ENCODE measurements at places on chromosomes 6 and 20. TPM values are rescaled to one million over a fixed set of nuclear protein-coding genes. Genes with fewer than 3 reads are reported as not detected.

GRCh38 chr6:166691746-166692145, 64.7 kb upstream of the RPS6KA2 start:
- no peak for DNase-seq

GRCh38 chr6:17218023-17218748, 63.0 kb upstream of the RBM24 start:
- no peak for DNase-seq

DNA sequence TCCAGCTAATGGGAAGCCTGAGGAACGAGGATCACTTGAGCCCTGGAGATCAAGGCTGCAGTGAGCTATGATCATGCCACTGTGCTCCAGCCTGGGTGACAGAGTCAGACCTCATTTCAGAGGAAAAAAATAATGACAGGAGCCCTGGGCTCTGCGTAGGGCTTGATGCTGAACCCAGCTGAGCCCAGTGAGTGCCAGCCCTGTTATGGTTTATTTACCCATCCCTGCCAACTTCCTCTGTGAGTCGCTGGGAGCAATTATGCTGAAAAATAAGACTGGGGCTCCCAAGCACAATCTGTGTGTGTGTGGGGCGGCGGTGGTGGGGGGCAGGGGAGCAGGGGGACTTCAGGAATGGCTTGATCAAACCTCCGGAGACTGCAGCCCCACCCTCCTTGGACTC, 75.9 kb upstream of the PMEPA1 start:
- no peak for DNase-seq

- no peak for DNase-seq
Measured at GRCh38 chr20:19887556-19888268, 129.4 kb upstream of the NAA20 start.

DNA sequence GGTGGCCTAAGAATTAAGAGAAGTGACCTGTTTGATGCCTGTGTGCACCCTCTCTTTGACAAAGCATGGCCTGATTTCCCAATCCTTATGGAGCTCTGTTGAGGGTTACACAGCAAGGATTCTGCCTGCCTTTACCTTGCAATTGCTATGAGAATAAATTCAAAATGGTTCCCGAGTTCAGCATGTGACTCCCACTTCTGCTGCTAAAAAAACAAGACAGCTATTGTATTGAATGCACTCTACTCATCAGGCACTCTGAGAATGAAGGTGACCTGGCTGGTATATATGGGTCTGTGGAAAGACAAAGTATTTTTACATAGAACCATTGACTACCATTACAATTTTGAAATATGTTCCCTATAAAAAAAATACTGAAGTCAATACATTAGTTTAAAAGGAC, 190.3 kb downstream of the ATXN1 start:
- no peak for DNase-seq

DNA sequence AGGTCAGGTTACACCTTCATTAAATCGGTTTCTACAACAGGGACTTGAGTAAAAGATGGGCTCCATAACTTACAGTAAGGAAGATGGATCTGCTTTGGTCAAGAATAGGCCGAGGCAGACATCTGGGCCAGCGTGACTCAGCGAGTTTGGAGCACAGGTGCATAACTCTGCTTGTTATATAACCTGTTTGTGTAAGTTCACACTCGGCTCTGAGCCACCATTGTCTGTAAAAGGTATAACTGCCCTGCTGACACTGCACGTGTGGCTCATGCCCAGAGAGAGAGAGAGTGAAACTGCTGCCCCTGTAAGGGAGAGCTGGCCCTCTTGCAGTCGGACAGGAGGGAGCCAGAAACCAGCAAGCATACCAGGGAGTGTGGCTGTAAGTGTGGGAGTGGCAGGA, 737.9 kb upstream of the SLC35B3 start:
- no peak for DNase-seq

GRCh38 chr20:1252416-1252815, 13.7 kb upstream of the SNPH start:
- no peak for DNase-seq

DNA sequence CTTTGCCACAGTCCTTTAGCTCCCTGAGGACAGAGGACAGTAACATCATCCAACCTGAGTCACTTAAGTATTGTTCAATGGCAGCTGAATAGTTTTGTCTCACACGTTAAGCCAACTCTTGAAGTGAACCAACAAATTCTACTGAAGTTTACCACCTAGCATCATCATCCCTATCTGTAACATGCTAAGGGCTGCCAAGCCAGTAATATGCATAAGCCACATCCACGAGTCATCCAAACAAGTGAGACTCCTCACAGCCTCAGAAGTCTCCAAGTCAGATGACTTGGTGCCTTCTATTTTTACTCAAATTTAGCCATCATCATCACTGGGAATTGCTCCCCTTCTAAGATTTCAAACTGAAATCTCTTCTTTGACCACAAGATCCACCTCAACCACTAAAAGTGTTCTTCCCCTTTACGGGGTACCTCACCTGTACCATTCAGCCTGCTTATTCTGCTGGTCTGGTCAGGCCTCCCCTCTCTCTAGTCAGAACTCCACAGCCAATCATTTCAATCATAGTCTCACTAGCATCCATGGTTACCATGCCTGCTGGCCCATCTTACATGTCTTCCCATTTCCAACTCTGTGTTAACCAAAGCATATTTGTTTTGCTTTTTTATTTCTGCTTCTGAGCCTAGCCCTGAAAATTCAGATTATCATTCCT, 73.7 kb downstream of the DTNBP1 start:
- no peak for DNase-seq

- DNase-seq: peak; percentile 71
Measured at GRCh38 chr6:15536198-15536955, 126.5 kb downstream of the DTNBP1 start.

GRCh38 chr6:96520171-96521115, 1.2 kb upstream of the UFL1 start:
- DNase-seq: no peak

DNA sequence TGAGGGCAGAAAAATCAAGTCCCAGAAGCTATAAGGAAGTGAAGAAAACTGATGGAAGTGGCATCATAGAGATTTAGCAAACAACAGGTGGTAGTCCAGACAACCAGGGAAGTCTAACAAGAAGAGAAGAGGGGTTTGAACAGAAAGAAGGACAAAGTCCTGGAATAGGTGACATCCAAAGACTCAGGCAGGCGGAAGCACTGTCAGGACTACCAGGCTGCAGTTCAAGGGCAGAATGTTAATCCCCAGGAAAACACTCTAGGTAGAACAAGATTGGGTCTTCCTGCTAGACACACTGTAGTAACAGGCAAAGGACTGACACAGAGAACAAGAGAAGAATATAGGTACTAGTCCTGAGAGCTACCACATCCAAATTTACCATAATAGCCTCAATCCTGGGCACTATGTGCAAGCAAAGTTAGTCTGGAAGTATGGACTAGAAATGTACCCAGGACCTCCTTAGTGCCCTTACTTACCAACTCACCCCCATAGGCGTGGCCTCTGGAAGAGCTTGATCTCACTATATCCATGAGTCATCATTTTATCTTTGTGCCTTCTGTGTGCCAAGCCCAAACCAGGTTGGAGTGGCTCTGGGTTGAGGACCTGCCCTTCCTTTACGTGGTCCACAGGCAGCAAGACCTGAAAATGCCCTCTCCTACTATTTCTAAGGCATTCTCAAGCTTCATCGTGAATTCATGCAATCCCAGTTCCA, 2.2 kb upstream of the EPB41L2 start:
- no peak for DNase-seq

DNA sequence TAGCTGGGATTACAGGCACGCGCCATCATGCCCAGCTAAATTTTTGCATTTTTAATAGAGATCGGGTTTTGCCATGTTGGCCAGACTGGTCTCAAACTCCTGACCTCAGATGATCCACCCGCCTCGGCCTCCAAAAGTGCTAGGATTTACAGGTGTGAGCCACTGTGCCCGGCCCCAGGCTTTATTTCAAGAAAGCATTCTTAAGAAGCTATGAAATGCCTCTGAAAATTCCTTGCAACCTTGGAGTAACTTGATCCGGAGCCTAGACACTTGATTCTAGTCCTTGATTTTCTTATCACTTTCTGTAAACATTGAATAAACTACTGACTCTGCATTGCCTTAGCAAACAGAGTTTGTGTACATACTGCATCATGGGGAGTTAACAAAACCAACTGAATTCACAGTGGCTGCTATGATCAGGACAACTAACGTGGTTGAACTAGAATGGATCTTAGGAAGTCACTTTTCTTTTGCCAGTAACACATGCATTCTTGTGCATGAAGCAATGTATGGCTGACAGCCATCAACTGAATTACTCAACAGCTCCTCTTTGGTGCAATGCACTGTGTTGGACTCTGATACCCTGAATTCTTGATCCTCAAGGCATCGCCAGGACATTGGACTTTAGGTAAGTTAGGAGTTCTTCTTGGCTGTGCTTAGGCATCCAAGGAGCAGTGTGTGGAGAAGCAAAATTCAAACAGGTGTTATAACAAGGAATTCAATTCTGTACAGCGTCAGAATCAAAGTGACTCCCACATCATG, 102.8 kb upstream of the TMEM170B start:
- no peak for DNase-seq

DNA sequence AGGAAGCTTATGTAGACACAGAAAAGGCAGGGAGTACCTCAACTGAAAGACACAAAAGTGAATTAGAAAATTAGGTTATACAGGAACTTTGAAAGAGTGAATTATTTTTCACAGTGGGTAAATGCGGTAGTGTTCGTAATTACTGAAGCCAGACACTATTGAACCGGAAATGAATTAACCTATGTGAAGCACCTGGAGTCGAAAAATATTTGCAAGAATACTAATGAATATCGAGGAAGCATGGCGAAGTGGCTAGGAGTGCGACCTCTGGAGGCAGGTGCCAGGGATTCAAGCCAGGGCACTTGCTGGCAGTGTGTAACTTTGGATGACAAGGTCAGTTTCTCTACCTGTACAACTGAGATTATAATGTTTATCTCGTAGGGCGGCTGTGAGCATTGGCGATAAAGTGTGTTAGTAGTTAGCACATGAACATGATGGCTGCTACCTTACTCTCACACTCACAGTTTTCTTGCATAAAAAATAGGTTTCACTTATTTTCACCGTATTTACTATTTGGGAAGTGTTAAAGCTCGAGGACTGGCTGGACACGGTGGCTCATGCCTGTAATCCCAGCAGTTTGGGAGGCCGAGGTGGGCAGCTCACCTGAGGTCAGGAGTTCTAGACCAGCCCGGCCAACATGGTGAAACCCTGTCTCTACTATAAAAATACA, 567 bp upstream of the SLC18B1 start:
- DNase-seq: no peak

DNA sequence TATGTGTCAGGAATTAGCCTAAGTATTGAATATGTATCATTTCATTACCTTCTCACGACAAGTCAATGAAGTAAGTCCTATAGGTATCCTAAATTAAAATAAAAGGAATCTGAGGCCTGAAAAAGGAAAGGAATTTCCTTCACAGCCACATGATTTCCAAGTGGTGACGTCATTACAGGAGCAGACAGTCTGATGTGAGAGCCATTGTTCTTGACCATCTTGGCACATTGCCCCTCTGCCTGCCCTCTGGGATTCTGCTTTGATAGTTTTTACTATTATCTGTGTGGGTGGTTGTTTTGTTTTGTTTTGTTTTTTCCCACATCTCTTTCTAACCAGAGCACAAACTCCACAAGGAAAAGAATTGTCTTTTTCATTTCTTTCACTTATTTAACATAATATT, 219.8 kb upstream of the UFL1 start:
- no peak for DNase-seq

- no peak for DNase-seq
Measured at GRCh38 chr20:45322952-45323383, 14.9 kb upstream of the MATN4 start.

Gene HLA-DMB
- total RNA-seq: not detected

Gene GABRR1
- total RNA-seq: not detected

Gene APMAP
- 76.3 TPM for total RNA-seq

Gene OR2H1
- not detected for total RNA-seq

Gene PTPRK
- total RNA-seq: 130 TPM

Data from osteocyte (in vitro differentiated cells).